ENCODE measurements at places on chromosomes 5 and 9.

DNA sequence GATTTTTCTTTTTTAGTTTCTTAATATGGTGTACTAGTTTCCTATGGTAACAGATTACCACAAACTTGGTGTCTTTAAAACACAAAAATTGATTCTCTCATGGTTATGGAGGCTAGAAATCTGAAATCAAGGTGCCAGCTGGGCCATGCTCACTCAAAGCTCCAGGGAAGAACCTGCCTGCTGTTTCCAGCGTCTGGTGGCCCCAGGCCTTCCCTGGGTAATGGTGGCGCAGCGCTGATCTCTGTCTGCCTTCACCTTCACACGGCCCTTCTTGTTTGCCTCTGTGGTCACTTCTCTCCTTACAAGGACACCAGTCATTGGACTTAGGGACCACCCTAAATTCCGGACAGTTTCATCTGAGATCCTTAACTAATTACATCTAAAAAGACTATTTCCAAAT lies 70.5 kb upstream of the GFPT2 start:
- no peak for DNase-seq

DNA sequence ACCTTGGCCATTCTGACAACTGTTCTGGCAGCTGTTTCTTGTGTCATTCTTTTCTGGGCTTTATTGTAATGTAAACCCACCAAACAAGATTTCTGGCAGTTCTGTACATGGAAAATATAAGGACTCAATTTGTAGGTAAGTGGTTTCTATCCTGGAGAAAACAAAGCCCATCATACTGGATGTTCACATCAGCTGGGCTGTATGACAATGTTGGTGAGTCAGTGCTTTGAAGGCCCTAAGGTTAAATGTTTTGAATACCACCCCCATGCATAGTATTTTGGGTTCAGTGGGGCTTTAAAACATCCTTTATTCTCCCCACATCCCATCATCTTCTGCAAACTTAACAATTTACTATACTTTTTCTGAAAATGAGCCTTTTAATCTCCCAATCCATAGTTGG lies 52.5 kb downstream of the SH3GL2 start:
- no peak for DNase-seq

- DNase-seq, result no peak
These were observed 805.9 kb downstream of the TLE1 start for GRCh38 chr9:80883426-80883825.

GRCh38 chr9:116549061-116549664 lies 137.9 kb upstream of the TRIM32 start:
- DNase-seq, result no peak

- DNase-seq, result no peak
These were observed 106.9 kb upstream of the ST8SIA4 start for GRCh38 chr5:101009758-101010519.

- no peak for DNase-seq
These were observed 260.5 kb downstream of the ARRDC3 start for GRCh38 chr5:91122651-91123050.

- DNase-seq, result no peak
These were observed 12.5 kb upstream of the LHX2 start for GRCh38 chr9:123998970-123999621.

DNA sequence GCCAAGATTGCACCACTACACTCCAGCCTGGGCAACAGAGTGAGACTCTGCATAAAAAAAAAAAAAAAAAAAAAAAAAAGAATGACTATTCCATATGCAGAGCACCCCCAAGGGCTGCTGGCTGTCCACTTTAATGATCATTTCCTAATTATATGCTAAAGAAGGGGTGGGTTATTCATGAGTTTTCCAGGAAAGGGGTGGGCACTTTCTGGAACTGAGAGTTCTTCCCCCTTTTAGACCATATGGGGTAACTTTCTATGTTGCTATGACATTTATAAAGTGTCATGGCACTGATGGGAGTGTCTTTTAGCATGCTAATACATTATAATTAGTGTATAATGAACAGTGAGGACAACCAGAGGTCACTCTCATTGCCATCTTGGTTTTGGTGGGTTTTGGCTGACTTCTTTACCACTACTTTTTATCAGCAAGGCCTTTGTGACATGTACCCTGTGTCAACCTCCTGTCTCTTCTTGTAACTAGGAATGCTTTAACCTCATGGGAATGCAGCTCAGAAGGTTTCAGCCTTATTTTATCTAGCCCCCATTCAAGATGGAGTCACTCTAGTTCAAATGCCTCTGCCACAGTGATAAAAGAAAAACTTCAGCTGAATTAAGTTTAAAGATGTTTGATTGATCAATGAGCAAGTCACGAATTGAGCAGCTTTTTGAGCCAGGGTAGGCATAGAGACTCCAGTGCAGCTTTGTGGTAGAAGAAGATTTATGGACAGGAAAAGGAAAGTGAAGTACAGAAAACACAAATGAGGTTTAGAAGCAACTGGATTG lies 7.1 kb upstream of the NANS start:
- DNase-seq, result no peak

DNA sequence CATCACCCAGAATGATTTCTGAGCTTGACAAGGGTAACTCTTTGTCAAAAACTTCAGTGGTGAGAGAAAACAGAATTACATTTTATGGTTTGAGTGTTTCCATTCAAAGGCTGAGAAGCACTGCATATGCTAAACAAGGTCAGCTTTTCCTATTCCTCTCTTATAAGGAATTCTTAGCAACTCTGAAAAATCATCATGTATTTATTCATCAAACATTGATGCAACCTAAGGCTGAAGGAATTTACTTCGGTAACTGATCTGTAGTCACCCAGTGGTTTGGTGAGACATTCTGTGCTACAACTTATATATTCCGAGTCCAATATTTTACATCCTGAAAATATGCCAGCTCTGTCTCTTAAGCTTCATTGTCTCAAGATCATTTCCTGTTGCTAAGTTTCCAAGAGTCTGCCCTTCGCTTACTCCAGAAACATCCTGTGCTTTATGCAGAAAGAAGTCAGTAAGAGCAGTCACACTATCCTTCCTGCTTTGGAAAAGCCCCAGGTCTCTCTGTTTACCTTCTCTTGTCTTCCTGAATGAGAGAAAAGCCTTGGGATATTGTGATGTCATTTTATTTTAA lies 176.6 kb upstream of the TBCA start:
- DNase-seq, result no peak

GRCh38 chr9:21764846-21765245 lies 37.6 kb upstream of the MTAP start:
- DNase-seq, result no peak

DNA sequence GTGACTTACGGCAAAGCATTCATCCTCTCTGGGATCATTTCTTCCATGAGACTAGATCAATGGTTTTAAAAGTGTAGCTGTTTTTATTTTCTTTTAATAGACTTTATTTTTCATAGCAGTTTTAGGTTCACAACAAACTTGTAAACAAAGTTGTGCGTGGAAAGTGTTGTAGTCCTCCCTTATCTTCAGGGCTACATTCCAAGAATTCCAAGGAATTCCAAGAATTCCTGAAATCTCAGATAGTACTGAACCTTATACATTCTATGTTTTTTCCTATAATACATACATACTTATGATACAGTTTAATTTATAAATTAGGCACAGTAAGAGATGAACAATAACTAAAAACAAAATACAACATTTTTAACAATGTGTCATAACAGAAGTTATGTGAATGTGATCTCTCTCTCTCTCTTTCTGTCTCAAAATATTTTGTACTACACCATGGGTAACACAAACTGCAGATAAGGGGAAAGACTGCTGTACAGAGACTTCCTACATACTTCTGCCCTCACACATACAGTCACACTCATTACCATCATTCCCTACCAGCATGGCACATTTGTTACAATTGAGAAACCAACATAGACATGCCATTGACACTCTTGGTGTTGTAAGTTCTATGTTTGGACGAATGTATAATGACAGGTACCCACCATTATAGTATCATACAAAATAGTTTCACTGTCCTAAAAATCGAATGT lies 1933.2 kb upstream of the WWC1 start:
- no peak for DNase-seq

GRCh38 chr9:82466616-82467260 lies 478.2 kb downstream of the SPATA31D1 start:
- no peak for DNase-seq

DNA sequence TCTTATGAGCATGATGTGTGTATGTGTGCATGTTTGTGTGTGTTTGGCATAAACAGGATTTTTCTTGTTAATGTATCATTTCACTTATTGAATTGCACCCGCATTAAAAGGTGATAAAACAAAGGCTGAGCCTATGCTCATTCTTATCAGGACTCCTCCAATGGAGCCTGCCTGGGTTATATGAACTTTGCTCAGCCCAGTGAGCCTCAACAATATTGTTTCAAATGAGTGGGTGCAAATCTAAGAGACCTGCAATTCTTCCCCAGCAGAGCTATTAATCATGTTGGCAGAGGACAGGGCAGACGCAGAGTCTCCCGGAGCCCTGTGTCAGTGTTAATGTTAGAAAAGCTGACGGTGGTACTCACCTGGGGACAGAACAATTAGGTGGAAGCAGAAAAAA lies 71.6 kb downstream of the SH3RF2 start:
- DNase-seq, result no peak

- DNase-seq, result no peak
These were observed 10.3 kb upstream of the ROPN1L start for GRCh38 chr5:10431415-10431814.

DNA sequence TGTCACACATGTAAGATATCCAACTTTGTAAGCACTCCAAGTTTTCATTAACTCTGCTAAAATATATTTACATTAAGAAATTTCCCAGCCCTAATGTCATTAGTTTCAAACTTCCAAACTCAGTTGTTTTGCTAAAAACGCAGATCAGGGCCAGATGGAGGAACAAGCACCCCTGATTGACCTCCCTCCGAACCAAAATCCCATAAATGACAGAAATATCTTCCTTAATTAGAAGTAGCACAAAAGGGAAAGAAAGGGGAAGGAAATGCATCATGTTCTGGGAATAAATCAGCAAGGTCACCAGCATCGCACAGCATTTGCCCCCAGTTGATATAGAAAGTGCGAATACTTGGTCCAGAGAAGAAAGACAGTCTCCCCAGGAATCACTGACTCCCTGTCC lies 61.4 kb upstream of the RUFY1 start:
- DNase-seq, result no peak

DNA sequence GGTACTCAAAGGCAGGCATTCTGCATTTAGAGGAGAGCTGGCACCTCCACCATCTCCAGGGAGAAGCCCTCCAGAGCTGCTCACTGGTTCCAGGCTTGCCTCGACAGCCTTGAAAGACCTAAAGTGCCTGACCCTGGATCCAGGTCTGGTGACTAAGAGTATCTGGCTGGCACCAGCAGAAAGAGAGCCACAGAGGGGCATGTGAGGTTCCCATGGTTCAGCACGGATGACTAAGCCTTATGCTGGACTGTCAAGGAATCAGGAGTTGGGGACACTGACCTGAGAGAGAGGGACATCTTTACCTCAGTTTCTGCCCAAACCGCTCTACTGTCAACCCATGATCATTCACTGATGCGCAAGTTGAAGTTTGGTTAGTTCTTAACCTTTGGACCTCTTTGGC lies 3.0 kb downstream of the ACTL7A start:
- DNase-seq, result no peak

- no peak for DNase-seq
These were observed 47.1 kb downstream of the ZNF622 start for GRCh38 chr5:16418471-16418922.

- DNase-seq, result no peak
These were observed 30.3 kb downstream of the VCP start for GRCh38 chr9:35042081-35042604.

- no peak for DNase-seq
These were observed 71.8 kb upstream of the SIMC1 start for GRCh38 chr5:176166427-176166826.

DNA sequence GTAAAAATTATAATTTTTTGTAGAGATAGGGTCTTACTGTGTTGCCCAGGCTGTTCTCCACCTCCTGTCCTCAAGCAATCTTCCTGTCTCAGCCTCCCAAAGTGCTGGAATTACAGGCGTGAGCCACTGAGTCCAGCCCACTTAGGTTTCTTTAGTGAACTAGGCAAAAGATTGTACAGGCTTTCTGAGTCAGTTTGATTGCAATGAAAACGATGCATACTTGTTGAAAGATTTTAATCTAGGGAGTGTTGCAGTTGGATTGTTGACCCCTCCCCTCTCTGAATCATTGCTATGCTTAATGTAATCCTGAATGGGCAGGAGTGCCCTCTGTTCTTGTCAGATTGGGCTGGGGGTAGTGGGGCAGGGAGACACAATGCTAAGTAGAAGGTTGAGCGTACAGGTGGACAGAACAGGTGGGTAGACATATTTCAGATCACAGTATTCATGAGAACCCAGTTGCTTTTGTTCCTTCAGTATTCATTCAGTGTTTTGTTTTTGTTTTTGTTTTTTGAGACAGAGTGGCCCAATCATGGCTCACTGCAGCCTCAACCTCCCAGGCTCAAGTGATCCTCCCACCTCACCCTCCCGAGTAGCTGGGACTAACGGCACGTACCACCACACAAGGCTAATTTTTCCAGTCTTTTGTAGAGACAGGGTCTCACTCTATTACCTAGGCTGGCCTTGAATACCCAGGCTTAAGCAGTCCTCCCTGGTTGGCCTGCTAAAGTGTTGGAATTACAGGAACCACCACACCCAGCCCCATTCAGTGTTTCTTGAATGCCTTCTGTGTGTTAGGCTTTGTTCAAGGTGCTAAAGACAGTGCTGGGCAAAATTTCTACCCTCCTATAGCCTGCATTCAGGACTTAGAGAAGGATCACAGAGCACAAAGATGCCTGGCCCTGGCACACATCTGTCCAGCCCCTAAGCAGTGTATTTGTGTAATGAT lies 70.1 kb downstream of the KIAA1958 start:
- no peak for DNase-seq

DNA sequence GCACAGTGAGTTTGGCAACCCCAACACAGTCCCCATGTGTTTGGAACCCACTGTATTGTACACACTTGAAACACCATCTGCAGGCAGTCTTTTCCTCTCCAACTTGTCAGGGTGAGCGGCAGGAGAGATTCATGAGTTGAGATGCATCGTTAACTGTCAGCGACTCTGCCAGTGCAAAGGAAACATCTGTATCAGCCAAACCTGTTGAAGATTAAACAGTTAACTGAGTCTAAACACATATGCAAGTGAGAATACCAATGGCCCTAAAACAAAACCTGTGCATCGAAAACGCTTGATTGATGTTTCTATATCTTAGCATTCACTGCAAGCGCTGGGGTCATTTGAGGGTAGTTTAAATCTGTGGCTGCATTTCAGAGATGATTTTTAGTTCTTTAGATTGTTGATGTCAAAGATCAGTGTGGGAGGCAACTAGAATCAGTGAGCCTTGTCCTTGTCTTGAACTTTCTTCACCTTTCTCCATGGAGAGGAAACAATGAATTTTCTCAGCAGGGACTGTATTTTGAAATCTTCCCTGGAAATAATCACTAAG lies 41.3 kb upstream of the PAM start:
- no peak for DNase-seq

GRCh38 chr9:27563738-27564430 lies 9.4 kb downstream of the C9orf72 start:
- DNase-seq, result no peak

All from memory B cell (primary cell).